T-helper 1 cell treated with Interleukin-12 subunit alpha and Interleukin-12 subunit beta and Interleukin-4 antibody, amounts not matched to agents 30 ng/mL and 1 ng/mL, for 36 hours (primary cell): ENCODE measurements at places on chromosomes 7 and 10. TPM values are rescaled to one million over a fixed set of nuclear protein-coding genes. Genes with fewer than 3 reads are reported as not detected.

The DRGX gene
- total RNA-seq: not detected in 2 replicates

The NANOS1 gene
- 0.22 and 0.61 TPM in 2 replicates for total RNA-seq

The MSMB gene
- not detected in 2 replicates for total RNA-seq

The LIPN gene
- not detected in 2 replicates for total RNA-seq

The ELN gene
- not detected in 2 replicates for total RNA-seq

The BRAT1 gene
- 36.4 and 38.1 TPM in 2 replicates for total RNA-seq

The CCDC71L gene
- 11.6 and 12.1 TPM in 2 replicates for total RNA-seq

The LRMDA gene
- not detected in 2 replicates for total RNA-seq

The C10orf105 gene
- 0.29 and 0.42 TPM in 2 replicates for total RNA-seq

The CALU gene
- total RNA-seq: 39.8 and 42.4 TPM in 2 replicates

The JCAD gene
- total RNA-seq: 0.44 and 0.78 TPM in 2 replicates

The PTF1A gene
- not detected in 2 replicates for total RNA-seq

The EFCAB10 gene
- not detected in 2 replicates for total RNA-seq

The STAG3 gene
- 33.0 and 38.3 TPM in 2 replicates for total RNA-seq

The GIMAP4 gene
- total RNA-seq: 472 and 476 TPM in 2 replicates

The PANK1 gene
- total RNA-seq: 3.8 and 6.0 TPM in 2 replicates

The CNOT4 gene
- 26.0 and 27.3 TPM in 2 replicates for total RNA-seq

The H2BK1 gene
- total RNA-seq: 0.66 TPM in 1 of 2 replicates, not detected in the other

The NYAP1 gene
- 0.12 TPM in 1 of 2 replicates, not detected in the other for total RNA-seq

The DNAH11 gene
- 2.2 and 2.3 TPM in 2 replicates for total RNA-seq

The RASA4B gene
- 11.3 and 16.1 TPM in 2 replicates for total RNA-seq

The GPC2 gene
- total RNA-seq: 4.4 and 5.6 TPM in 2 replicates

The TMEM236 gene
- 0.02 and 0.07 TPM in 2 replicates for total RNA-seq

The CCNJ gene
- 7.8 and 7.9 TPM in 2 replicates for total RNA-seq
